NCI-H2081 treated with DMSO at 0.1 percent for 48 hours (cell line): ENCODE measurements at places on chromosomes 1 and 21.

- no peak for DNase-seq
These were observed 21.4 kb upstream of the BMP8A start for GRCh38 chr1:39470040-39470439.

DNA sequence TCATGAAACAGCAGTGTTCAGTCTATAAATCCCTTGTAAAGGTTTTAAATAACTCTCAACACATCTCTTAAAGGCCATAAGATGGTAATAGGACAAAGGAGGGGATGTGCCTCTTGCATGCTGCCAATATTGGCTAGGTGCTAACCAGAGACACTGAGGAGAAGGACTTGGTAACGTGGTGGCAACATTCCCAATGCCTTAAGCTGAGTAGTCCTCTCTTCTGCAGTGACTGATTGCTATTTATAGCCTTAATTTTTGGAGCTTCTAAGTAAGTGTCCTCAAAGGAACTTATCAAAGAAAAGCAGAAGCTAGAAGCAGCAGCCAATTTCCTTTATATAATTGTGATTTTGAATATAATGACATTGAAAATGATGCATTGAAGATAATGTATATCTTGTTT lies 63.0 kb downstream of the DPT start:
- no peak for DNase-seq

- DNase-seq, result no peak
These were observed 53.8 kb upstream of the LRRC8C start for GRCh38 chr1:89578946-89579684.

DNA sequence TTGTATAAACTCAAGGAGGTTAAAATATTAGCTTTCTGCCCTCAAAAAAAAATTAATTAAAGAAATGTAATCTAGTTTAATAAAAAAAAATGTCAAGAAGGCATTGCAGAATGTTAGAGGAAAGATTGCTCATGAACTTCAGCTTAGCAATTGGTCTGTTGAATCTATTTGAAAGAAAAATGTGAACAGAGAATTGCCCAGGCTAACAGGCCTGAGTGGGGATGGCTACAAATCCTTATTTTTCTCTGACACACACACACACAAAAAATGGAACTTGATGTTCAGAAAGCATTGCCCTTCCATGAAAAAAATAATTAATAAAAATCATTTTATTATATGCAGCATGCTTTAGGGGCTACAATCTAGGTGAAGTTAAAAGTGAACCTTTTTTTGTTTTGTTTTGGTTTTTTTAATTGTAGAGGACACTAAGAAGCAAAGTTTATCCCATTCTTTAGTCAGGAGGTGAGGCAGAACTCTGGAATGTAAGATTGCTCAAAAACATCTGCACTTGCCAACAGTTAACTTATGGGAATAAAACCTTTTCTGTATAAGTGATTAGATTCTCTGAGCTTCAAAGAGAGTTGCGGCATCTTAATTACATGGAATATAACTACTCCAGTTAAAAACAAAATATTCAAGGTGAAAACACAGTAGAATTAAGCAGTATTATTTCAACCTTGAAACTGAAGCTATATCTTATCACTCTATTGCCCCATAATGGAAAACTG lies 658.5 kb upstream of the ADGRL2 start:
- no peak for DNase-seq

GRCh38 chr1:38114241-38115026 lies 67.8 kb upstream of the POU3F1 start:
- DNase-seq, result no peak

GRCh38 chr21:29490016-29490415 lies 191.3 kb downstream of the BACH1 start:
- DNase-seq, result no peak
